Left cardiac atrium (tissue), 4 donors: ENCODE measurements at places on chromosomes 6 and 20. TPM values are rescaled to one million over a fixed set of nuclear protein-coding genes. Genes with fewer than 3 reads are reported as not detected.

Gene NT5E
- total RNA-seq: 9.5 TPM

Gene FRK
- total RNA-seq: 4.0 TPM

Gene HLA-DRA
- total RNA-seq: 94.5 TPM

Gene LY6G5C
- 2.2 TPM for total RNA-seq

Gene C6orf15
- total RNA-seq: not detected

Gene SSTR4
- total RNA-seq: not detected

Gene CNKSR3
- 18.8 TPM for total RNA-seq

Gene BTBD3
- total RNA-seq: 27.3 TPM

Gene EGFL8
- 8.7 TPM for total RNA-seq

Gene IMPG1
- total RNA-seq: not detected

Gene AVP
- not detected for total RNA-seq

Gene HSPA1A
- total RNA-seq: 197 TPM

GRCh38 chr6:5278047-5278446, 16.7 kb downstream of the FARS2 start:
- no peak for DNase-seq

DNA sequence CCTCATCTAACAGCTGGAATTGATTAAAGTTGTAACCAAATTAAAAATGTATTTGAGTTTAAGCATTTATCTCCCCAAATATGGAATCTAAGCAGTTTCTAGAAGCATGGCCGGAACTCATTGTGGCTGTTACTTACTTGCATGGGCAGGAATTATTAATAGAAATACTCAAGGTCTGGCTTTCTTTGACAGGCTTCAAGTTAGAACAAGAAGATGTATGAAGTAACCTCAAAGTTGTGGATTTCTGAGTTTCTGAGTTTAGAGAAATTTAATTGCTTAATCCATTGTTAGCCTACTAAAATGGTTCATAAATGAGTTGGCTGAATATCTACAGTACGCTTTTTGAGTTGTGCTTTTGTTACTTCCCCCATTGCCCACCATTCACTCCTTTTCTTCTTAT, 7.7 kb downstream of the CARMIL1 start:
- no peak for DNase-seq

DNA sequence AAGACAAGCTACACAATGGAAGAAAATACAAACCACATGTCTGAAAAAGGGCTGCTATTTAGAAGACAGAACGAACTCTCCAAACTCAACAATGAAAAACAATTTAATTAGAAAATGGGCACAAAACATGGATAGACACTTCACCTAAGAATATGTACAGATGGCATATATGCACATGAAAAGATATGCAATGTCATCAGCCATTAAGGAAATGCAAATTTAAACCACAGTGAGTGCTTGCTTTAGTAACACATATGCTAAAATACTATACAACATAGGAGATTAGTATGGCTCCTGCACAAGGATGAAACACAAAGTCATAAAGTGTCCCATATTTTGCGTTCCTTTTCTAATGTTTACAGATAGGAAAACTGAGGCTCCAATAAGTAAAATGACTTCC, 60.4 kb upstream of the FAM83B start:
- DNase-seq: no peak

DNA sequence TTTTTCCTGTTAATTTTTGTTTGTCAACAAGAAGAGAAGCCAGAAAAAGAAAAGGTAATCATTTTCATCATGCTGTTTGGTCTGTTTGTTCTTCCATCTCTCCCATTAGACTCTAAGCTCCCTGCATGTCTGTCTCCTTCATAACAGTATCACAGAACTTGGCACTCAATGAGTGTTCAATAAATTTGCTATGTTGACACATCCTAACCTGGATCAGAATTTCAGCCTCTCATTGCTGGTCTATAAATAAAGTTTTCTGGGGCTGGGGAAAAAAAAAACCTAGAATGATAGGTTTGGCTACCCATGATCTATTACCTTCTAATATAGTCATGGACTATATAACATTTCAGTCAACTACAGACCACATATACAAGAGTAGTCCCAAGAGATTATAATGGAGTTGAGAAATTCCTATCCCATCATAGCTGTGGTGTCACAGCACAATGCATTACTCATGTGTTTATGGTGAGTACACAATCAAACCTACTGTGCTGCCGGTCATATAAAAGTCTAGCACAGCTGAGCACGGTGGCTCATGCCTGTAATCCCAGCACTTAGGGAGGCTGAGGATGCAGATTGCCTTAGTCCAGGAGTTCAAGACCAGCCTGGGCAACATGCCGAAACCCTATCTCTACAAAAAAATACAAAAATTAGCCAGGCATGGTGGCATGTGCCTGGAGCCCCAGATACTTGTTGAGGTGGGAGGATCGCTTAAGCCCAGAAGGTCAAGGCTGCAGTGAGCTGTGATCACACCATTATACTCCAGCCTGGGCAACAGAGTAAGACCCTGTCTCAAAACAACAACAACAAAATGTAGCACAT, 5.9 kb downstream of the NUDT3 start:
- no peak for DNase-seq

- DNase-seq: no peak
These were observed 16.9 kb upstream of the SLC22A23 start for GRCh38 chr6:3473773-3474172.

GRCh38 chr20:56447227-56447626, 21.2 kb upstream of the RTF2 start:
- no peak for DNase-seq

DNA sequence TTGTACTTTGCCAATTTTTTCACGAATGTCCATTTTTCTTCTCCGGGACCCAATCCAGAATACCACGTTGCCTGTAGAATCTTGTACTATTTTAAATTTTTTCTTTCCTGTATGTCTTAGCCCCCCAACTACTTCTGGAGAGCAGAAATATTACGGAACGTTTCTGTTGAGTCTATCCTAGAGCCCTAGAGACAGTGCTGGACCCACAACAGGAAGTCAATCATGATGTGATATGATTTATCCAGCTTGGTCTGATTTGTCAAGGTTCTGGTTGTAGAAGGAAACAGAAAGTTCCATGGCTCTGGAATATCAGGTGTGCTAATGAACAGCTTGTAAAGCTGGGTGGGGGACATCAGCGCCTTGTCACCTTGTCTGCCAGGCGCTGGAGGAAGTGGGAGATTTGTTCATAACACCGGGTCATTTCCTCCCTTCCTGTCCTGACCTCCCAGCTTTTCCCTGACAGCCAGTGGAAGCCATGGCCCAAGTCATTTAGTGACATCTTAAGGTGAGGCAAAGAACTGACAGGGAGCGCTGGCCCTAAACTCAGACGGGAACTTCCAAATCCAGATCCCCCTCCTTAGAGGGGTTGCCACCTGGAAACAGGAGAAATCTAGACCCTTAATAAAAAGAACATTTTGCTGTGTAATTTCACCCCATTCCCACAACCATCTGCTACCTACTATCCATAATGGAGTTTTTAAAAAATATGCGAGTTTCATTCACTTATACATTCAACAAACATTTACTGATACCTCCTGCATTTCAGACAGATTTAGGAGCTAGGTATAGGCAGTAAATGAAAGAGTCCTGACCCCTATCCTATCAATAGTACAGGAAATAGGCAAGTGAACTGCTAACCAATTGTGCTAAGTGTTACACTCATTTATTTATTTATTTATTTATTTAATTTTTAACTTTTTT, 130.5 kb downstream of the ZFP64 start:
- DNase-seq: no peak

DNA sequence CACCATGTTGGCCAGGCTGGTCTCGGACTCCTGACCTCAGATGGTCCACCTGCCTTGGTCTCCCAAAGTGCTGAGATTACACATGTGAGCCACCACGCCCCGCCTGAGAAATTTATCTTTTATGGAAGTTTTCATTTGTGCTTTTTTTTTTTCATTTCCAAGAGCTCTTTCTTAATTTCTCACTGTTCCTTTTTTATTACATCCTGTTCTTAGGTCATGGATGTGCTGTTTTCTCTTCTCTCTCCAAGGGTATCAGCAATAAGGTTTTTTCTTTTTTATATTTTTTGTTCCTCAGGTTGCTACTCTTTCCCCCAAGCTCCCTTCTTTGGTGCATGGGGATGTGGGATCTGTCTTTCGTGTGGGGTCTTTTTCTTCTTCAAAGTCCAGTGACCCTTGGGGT, 21.2 kb upstream of the LSM14B start:
- DNase-seq: no peak

DNA sequence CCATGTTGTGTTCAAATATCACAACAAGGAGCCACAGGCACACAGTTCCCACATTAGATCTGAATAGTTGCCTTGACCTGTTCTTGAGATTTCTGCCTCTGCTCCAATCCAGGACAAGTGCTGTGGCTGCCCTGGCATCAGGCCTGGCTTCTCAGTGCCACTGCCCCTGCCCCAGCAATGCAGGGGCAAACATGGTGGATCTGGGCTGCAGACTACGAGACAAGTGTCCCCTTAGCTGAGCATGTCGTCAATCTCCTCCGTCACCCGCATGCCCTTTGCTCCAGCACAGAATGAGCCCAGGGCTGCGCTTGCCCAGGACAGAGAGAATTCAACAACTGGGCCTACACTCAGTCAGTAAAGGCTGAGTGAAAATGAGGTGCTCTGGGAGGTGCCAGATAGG, 201.6 kb downstream of the SYNDIG1 start:
- DNase-seq: no peak

DNA sequence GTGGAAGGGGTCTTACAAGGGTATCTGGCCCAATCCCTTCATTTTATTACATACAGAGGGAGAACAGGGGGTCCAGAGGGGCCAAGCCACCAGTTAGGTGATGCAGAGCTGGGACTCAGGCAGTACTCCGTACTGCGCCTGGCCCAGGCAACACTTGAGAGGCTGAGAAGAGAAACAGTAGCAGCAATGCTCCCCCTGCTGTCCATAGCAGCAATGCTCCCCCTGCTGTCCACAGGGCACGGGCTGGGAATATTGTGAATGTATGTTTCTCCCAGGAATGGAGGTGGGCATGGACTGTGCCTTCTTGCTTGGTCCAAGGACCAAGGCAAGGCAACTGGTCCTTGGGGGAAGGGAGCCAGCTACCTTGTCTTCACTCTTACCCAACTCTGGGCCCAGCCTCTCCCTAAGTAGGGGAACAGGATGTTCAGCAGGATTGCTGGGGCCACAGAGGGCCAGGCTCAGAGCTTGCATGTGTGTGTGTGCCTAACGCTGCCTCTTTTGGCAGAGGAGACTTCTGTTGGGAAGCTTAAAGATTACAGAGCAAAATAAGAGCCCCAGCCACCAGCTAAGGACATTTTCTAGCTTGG, 14.8 kb upstream of the FAM83C start:
- DNase-seq: peak; percentile 50

DNA sequence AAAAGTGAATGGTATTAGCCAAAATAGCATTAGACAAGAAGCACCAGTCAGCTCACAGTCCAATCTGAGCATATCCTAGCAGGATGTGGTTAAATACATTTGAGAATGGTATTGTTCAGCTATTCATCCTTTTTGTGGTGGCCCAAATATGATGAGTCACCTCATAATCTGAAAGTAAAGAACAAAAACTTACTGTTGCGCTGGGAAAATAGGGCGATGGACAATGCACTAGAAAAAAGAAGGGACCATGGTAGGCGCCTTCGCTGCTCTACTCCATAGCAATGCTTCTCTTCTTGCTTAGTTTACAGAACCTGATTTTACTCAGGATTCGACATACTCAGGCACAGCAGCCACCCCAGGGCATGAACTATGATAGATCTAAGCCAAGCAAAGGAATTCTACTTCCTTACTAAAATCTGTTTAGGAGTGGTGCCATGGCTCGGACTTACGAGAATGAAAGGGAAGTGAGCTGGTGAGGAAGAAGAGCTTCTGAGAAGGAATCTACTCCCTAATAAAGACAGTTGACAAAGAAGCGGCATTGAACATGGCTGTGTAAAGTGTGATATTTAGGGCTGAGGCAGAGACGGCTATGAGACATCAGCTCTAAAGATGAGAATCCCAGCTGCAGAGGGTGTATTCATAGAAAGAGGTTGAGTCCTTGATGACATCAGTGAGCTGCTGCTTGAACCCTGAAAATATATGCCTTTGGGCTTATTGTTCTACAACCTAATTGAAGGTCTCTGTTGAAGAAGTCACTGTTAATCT, 16.6 kb upstream of the FBXO9 start:
- no peak for DNase-seq

DNA sequence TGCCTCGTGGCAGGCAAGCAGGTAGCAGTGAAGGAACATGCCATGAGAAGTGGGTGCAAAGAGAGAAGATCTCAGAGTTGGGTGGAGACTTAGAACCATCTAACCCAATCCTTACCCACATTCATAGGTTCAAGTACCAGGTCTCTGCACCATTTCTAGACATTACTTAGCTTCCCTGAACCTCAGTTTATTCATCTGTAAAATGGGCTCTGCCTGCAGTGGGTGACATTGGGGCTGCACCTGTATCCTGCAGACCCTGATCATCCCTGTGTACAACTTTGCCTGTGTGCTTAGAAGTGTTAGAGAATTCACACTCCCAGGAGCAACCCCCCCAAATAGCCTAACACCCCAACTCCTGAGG, 42.7 kb downstream of the SNX5 start:
- no peak for DNase-seq

- no peak for DNase-seq
These were observed 117.5 kb downstream of the GMPR start for GRCh38 chr6:16355699-16356446.

DNA sequence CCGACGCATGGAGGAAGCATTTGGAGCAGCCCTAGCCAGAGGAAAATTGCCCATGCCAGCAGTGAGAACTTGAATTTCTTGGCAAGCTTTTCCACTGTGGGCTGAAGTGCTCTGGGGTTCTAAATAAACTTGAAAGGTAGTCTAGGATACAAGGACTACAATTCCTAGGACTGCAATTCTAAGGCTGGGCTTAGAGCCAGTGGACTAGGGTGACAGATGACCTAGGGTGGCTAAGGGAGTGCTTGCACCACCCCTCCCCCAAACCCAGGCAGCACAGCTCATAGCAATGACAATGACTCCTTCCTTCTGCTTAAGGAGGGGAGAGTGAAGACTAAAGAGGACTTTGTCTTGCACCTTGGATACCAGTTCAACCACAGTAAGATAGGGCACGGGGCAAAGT, 122.3 kb downstream of the THBS2 start:
- DNase-seq: no peak
